Neural crest cell (in vitro differentiated cells): ENCODE measurements at places on chromosomes 3 and 15. TPM values are rescaled to one million over a fixed set of nuclear protein-coding genes. Genes with fewer than 3 reads are reported as not detected.

- H3K4me1 ChIP-seq: no peaks in the 10 kb centered on the region
- peaks cover 38% of the 10 kb centered on the region for H3K27me3 ChIP-seq
- H3K27ac ChIP-seq: no peak overlapping the region
- no peak for DNase-seq
Measured at GRCh38 chr3:12116870-12117269, 41.8 kb downstream of the TIMP4 start.

DNA sequence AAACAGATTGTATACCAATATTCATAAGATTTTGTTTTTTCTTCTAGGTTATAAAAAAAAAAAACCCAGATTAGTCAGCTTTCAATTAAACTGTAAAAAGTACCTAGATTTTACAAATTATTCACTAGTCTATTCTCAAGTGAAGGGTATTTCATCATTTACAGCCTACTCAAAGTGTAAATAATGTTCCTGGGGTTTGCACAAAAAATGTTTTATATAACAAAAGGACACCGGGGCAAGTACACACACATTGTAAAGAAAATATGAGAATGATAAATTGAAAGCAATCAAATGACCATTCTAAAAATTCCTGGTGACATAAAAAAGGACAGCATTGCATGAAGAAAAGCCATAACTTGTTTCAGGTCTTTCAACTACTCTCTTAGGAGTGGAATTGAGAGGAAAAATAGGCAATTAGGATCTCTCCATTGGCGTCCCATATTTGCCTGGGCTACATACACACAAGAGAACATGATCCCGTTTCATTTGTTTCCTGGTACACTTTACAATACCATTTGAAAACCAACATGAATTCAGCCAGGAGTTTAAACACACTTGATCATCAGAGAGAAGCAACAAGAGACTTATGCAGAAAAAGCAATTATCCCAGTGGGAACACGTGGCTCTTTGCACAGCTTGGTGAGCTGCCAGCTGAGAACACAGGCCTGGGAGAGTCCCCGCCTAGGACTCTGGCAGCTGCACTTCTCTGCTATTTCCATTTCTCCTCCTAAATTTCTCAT lies 1039.2 kb downstream of the ROBO1 start:
- H3K36me3 ChIP-seq: no peaks in the 10 kb centered on the region
- H3K27me3 ChIP-seq: no peaks in the 10 kb centered on the region
- no peak for DNase-seq
- H3K4me1 ChIP-seq: peaks cover 27% of the 10 kb centered on the region
- no peak overlapping the region for H3K4me3 ChIP-seq
- no peak overlapping the region for H3K27ac ChIP-seq

Gene EIF3J
- 118 and 128 TPM in 2 replicates for total RNA-seq

DNA sequence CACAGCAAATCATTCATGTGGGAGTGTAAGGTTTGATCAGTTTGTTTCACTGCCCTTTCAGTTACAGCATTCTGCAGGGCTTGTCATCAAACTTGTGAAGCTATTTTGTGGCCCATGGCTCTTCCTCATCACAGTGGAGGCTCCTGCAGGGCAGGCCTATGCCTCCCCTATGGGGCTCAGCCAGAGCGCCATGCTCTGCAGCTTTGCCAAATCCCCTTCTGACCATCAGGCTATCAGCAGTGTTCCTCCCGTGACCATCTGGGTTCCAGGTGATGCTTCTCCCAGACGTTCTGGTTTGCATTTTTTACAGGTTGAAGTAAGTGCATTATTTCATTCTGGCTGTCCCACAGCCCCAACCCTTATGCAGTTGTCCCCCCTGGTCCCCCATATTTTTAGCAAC lies 28.1 kb upstream of the REC114 start:
- H3K27ac ChIP-seq: no peak overlapping the region
- H3K4me3 ChIP-seq: no peak overlapping the region
- no peak for DNase-seq
- H3K36me3 ChIP-seq: no peaks in the 10 kb centered on the region
- H3K4me1 ChIP-seq: no peaks in the 10 kb centered on the region

GRCh38 chr15:77540312-77541060 lies 92.2 kb downstream of the LINGO1 start:
- H3K27ac ChIP-seq: peak overlapping the region; percentile 94
- no peak overlapping the region for H3K4me3 ChIP-seq
- no peaks in the 10 kb centered on the region for H3K27me3 ChIP-seq
- peaks cover 86% of the 10 kb centered on the region for H3K4me1 ChIP-seq

GRCh38 chr15:81071120-81071519 lies 63.0 kb upstream of the CFAP161 start:
- H3K36me3 ChIP-seq: no peaks in the 10 kb centered on the region
- H3K27ac ChIP-seq: no peak overlapping the region
- H3K4me1 ChIP-seq: peaks cover 8% of the 10 kb centered on the region

- H3K27ac ChIP-seq: no peak overlapping the region
- no peak overlapping the region for H3K4me3 ChIP-seq
- DNase-seq: no peak
- H3K4me1 ChIP-seq: peaks cover 30% of the 10 kb centered on the region
- no peaks in the 10 kb centered on the region for H3K36me3 ChIP-seq
Measured at GRCh38 chr3:187361835-187362234, 6.3 kb upstream of the RTP4 start.

Gene CPNE9
- 0.48 and 1.3 TPM in 2 replicates for total RNA-seq

DNA sequence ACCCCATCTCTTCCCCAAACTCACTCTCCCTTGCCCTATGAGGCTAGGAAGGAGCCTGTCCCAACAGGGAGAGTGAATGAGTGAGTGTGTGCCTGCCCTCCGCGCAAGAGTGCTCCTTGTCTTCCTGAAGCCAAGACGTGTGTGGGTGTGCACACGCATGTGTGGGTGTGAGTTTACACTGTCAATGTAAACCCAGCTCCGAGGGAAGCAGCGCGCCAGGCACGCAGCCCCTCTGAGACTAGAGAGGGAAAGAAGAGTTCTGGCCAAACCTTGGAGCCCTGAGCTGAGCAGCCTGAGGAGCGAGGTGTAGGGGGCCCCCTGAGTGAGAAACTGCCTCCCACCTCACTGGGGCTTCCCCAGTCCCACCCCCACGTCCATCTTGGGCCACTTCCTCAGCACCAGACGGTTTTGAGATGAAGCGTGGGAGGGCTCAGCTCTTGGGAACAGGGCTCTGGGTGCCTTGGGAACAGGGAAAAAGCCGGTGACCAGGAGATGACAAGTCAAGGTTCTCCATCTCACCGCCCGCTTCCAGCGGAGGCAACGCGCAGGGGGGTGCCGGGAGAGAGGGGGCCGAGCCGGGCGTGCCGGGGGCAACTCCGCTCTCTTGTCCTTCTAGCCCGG lies 5.1 kb downstream of the MECOM start:
- H3K4me3 ChIP-seq: peak overlapping the region; percentile 49
- H3K4me1 ChIP-seq: peaks cover 26% of the 10 kb centered on the region
- DNase-seq: no peak
- H3K36me3 ChIP-seq: no peaks in the 10 kb centered on the region
- peaks cover 90% of the 10 kb centered on the region for H3K27me3 ChIP-seq

GRCh38 chr3:155861476-155862183 lies 7.4 kb upstream of the SLC33A1 start:
- H3K4me3 ChIP-seq: no peak overlapping the region
- DNase-seq: no peak
- H3K4me1 ChIP-seq: no peaks in the 10 kb centered on the region
- H3K27me3 ChIP-seq: peaks cover 6% of the 10 kb centered on the region
- peaks cover 3% of the 10 kb centered on the region for H3K36me3 ChIP-seq

DNA sequence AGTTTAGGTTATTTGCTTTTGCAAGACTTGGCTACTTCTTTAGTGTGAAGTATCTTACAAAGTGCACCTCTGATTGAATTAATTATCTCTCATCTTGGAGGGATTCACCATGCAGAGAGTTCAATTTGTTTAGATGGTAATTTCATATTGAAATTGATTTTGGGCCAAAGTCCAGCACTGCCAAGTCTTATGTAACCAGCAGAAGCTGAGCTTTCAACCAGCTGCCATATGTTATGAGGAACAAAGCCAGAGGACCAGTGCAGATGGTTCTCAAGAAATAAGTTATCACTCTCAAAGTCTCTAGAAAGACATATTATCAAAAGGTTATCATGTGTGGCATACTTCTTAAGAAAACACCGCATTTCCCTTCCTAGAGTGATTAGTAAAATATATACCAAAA lies 29.0 kb downstream of the ABHD6 start:
- no peak overlapping the region for H3K4me3 ChIP-seq
- no peaks in the 10 kb centered on the region for H3K4me1 ChIP-seq
- H3K36me3 ChIP-seq: no peaks in the 10 kb centered on the region
- no peak for DNase-seq

Gene SLC22A13
- 0.19 and 0.41 TPM in 2 replicates for total RNA-seq

DNA sequence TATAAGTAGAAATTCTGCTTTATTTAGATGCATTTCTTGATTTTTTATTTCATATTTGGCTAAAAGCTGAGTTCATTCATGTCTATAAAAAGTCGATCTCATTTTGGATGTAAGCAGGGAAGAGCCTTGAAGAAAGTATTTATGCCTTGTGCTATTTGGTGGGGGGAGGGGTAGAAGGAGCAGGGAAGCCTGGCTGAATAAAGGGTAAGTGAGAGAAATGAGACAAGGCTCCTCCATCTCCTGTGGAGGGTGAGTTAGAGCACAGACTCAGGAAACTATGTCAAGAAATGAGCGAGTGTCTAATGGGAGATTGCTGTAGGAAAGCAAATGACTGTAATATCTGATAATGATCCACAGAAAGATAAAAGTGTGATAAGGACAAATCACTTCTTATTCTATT lies 121.8 kb upstream of the ATP11B start:
- no peaks in the 10 kb centered on the region for H3K27me3 ChIP-seq
- no peak overlapping the region for H3K27ac ChIP-seq
- no peaks in the 10 kb centered on the region for H3K36me3 ChIP-seq
- H3K4me3 ChIP-seq: no peak overlapping the region

Gene NANOGP8
- 0.34 TPM in 1 of 2 replicates, not detected in the other for total RNA-seq

DNA sequence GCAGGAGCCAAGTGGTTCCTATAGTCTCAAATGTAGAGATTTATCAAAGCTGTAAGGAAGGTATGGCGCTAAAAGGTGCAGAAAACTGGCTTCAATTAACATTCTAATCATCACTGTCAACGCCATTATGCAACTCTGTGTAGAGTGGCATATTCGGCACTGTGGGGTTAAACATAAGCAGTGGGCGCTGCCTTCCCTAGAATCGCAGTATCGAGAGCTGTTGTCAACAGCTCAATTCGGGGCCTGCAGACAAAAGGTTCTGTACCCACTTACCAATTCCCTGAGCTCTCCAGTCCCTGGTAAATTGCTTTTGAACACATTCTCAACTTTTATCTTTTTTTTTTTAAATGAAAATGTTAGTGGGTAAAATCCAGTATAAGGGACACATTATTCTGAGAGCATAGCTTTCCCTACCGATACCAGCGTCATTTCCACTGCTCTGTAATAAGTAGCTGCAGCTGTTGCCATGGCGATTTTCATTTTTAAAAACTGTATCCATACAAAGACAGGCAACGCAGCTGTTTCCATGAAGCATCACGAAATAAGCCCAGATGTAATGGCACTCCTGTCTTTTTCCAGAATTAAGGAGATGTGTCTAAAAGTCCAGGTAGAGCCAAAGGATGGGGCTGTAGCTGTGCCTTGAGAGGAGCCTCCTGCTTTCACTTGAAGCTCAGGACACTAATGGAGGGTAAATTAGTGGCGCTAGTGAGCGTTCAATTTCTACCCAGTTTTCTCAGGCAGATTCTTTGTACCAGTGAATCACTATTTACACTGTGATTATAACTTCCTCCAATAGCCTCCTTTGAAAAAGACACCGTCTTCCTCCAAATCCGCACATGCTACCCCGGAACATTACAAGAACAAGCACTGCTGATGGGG lies 250.3 kb downstream of the SLC9A9 start:
- H3K27ac ChIP-seq: no peak overlapping the region
- H3K4me1 ChIP-seq: peaks cover 22% of the 10 kb centered on the region
- H3K4me3 ChIP-seq: no peak overlapping the region
- H3K36me3 ChIP-seq: no peaks in the 10 kb centered on the region

- no peaks in the 10 kb centered on the region for H3K4me1 ChIP-seq
- DNase-seq: no peak
- peaks cover 2% of the 10 kb centered on the region for H3K36me3 ChIP-seq
- no peak overlapping the region for H3K4me3 ChIP-seq
- no peak overlapping the region for H3K27ac ChIP-seq
Measured at GRCh38 chr3:191901741-191902140, 440.8 kb downstream of the PYDC2 start.

GRCh38 chr15:65476903-65477302 lies 40.6 kb downstream of the DPP8 start:
- no peaks in the 10 kb centered on the region for H3K4me1 ChIP-seq
- H3K4me3 ChIP-seq: no peak overlapping the region
- peaks cover under 1% of the 10 kb centered on the region for H3K36me3 ChIP-seq
- no peak overlapping the region for H3K27ac ChIP-seq
- no peaks in the 10 kb centered on the region for H3K27me3 ChIP-seq

- no peak for DNase-seq
- H3K27me3 ChIP-seq: no peaks in the 10 kb centered on the region
- H3K4me3 ChIP-seq: no peak overlapping the region
- no peaks in the 10 kb centered on the region for H3K4me1 ChIP-seq
Measured at GRCh38 chr3:47527952-47528725, 14.6 kb upstream of the ELP6 start.

GRCh38 chr3:83150896-83151295 lies 1389.5 kb upstream of the GBE1 start:
- no peak overlapping the region for H3K4me3 ChIP-seq
- H3K36me3 ChIP-seq: no peaks in the 10 kb centered on the region
- H3K4me1 ChIP-seq: no peaks in the 10 kb centered on the region
- no peak overlapping the region for H3K27ac ChIP-seq

DNA sequence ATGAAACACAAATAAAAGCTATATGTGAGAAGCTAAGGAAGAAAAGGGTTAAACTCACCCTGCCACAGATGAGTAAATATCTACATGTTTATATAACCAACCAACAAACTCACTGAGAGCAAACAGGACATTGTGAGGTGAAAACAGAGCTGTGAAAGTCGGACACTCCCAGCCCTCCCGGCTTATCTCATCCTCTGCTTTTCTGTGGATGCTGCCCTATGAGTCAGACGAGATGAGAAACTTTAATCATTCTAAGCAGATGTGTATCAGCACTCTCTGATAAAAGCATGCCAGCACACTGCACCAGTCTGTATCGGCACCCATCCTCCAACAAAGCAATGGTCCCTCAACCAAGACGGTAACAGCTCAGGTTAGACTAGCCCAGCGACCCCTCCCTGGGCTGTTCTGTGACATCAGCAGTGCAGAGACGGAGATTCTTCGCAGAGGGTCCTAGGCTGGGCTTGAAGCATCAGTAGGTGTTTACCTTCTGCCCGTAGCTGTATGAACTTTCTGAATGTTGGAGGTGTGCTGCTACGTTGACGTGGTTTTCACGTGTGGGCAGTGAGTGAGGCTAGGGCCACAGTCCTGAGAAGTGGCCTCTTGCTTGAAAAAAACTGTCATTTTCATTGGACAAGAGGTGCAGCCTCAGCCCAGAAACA lies 119.8 kb upstream of the ALDH1A3 start:
- H3K27ac ChIP-seq: peak overlapping the region; percentile 29
- no peak for DNase-seq
- no peak overlapping the region for H3K4me3 ChIP-seq
- peaks cover 13% of the 10 kb centered on the region for H3K4me1 ChIP-seq
- H3K27me3 ChIP-seq: no peaks in the 10 kb centered on the region

Gene PAK6
- total RNA-seq: 0.28 and 0.93 TPM in 2 replicates

Gene CDHR4
- total RNA-seq: 0.12 and 0.16 TPM in 2 replicates
